Cardiac septum (tissue), 1 donor: ENCODE measurements at places on chromosomes 13 and 19.

- DNase-seq, result no peak
Measured at GRCh38 chr13:21229241-21230024, 53.0 kb downstream of the MRPL57 start.

DNA sequence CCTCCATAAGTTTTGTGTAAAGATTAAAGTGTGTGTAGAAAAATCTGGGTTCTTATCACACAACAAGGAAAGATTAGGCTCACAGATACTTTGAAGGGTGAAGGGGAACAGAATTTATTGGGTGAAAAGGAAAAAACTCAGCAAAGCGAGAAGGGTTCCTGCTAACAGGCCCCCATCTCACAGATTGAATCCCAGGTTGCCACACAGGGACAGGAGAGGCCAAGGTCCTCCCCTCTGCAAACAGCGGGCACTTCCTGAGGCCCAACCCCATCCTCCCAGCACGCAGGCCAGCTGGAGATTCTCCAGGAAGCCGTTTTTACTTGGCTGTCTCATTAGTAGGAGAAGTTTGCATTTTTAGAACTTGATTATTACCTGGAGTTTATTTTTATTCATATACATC lies 15.2 kb upstream of the ERCC5 start:
- no peak for DNase-seq

GRCh38 chr19:30883071-30883470 lies 466.2 kb downstream of the TSHZ3 start:
- DNase-seq, result no peak

- DNase-seq, result no peak
Measured at GRCh38 chr19:44848036-44848811, 2.1 kb downstream of the NECTIN2 start.
